ENCODE measurements at places on chromosomes 13 and 19. TPM values are rescaled to one million over a fixed set of nuclear protein-coding genes. Genes with fewer than 3 reads are reported as not detected.
A peak's percentile ranks its signal among the peaks of the same experiment; 100 is the strongest.

Gene ZNF575
- total RNA-seq: not detected

DNA sequence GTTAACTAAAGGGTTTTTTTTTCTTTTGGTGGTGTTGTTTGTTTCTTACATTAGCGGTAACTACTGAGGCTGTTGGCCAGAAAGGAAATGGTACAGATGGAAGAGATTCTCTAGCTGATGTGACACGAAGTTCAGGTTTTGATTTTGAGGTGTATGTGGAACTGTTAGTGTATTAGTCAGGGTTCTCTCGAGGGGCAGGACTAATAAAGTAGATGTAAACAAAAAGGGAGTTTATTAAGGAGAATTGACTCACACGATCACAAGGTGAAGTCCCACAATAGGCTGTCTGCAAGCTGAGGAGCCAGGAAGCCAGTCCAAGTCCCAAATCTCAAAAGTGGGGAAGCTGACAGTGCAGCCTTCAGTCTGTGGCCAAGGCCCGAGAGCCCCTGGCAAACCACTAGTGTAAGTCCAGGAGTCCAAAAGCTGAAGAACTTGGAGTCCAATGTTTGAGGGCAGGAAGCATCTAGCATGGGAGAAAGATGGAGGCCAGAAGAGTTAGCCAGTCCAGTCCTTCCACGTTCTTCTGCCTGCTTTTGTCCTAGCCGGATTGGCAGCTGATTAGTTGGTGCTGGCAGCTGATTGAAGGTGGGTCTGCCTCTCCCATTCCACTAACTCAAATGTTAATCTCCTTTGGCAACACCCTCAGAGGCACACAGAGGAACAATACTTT is 577.6 kb downstream of the EFNB2 start:
- no peak for DNase-seq

GRCh38 chr13:33730147-33730546 is 87.8 kb upstream of the RFC3 start:
- DNase-seq: no peak

DNA sequence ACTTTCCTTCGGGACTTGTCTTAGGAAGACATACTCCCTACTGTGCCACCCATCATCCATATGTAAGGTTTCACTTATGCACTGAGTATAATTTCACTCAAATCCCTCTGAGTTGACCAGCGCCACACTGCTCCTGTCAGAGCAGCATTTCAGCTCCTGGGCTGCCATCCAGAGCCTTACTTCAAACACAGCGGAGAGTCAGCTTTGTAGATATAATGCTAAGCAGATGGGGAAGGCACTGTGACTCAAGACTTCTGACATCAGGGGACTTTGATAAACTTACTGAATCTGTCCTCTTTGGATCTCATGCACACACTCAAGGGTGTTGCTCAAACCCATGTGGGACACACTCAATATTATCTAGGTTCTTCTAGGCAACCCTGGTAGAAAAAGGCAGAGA is 34.9 kb downstream of the DOCK9 start:
- peak; percentile 55 for DNase-seq

Measured in GM23248 (cell line).